Right kidney (tissue), 9 donors: ENCODE measurements at places on chromosomes 3 and 15.
A peak's percentile ranks its signal among the peaks of the same experiment; 100 is the strongest.

- DNase-seq: no peak
Measured at GRCh38 chr3:98695796-98696195, 67.3 kb upstream of the ST3GAL6 start.

GRCh38 chr15:81957698-81958097, 88.1 kb downstream of the MEX3B start:
- DNase-seq: no peak

- no peak for DNase-seq
Measured at GRCh38 chr3:66181764-66182163, 39.0 kb upstream of the SLC25A26 start.

GRCh38 chr15:84872009-84872910, 12.2 kb upstream of the SLC28A1 start:
- DNase-seq: no peak

DNA sequence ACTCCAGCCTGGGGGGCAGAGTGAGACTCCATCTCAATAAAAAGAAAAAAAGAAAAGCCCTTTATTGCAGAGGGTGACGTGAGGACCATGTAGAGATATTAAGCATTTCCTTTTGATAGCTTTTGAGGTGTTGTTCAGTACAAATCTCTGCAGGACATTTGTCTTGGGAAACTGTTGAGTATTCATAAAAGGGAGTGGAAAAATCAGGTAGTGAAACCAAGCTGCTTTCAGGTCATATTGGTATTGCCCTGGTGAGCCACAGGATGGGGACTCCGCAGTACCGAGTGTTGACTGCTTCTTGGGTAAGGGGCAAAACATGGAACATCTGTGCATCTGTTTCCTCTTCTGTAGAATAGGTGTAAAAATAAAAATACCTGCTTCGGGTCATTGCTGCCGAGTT, 9.9 kb downstream of the ITPR1 start:
- DNase-seq: no peak

- DNase-seq: no peak
Measured at GRCh38 chr3:37501571-37502313, 327.4 kb upstream of the LRRFIP2 start.

GRCh38 chr3:140416666-140417065, 261.2 kb upstream of the TRIM42 start:
- DNase-seq: no peak

- DNase-seq: no peak
Measured at GRCh38 chr3:50256978-50257890, 11.7 kb upstream of the SEMA3B start.

- DNase-seq: no peak
Measured at GRCh38 chr15:101479342-101479845, 10.1 kb downstream of the PCSK6 start.

- no peak for DNase-seq
Measured at GRCh38 chr3:45084820-45085816, 59.0 kb downstream of the CLEC3B start.

GRCh38 chr3:112763258-112763657, 83.4 kb downstream of the CD200R1L start:
- DNase-seq: no peak

DNA sequence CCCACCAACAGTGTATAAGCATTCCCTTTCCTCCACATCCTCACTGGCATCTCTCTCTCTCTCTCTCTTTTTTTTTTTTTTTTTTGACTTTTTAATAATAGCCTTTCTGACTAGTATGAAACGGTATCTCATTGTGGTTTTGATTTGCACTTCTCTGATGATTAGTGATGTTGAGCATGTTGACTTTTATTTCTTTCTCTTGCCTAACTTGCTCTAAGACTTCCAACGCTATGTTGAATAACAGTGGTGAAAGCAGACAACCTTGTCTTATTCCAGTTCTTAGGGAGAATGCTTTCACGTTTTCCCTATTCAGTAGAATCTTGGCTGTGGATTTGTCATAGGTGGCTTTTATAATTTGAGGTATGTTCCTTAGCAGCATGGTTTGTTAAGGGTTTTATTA, 249.4 kb upstream of the MDFIC2 start:
- no peak for DNase-seq

DNA sequence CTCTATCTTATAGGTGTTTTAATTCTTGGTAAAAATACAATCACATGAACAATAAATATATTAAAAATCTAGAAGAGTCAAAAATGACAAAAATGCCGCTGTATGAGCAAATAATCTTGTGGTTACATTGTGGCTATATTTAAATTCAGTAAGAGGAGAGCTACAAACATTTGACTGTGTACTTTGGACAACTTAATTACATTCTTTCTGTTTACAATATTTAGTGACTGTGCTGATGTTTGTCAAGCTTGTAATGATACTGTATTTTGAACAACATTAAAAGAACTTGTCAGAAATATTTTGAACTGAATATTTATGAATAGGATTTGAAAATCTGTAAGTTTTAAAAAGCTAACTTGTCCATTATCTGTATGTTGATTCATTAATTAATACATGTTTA, 598.3 kb downstream of the SI start:
- DNase-seq: no peak

GRCh38 chr3:51622868-51623267, 48.2 kb upstream of the TEX264 start:
- no peak for DNase-seq

DNA sequence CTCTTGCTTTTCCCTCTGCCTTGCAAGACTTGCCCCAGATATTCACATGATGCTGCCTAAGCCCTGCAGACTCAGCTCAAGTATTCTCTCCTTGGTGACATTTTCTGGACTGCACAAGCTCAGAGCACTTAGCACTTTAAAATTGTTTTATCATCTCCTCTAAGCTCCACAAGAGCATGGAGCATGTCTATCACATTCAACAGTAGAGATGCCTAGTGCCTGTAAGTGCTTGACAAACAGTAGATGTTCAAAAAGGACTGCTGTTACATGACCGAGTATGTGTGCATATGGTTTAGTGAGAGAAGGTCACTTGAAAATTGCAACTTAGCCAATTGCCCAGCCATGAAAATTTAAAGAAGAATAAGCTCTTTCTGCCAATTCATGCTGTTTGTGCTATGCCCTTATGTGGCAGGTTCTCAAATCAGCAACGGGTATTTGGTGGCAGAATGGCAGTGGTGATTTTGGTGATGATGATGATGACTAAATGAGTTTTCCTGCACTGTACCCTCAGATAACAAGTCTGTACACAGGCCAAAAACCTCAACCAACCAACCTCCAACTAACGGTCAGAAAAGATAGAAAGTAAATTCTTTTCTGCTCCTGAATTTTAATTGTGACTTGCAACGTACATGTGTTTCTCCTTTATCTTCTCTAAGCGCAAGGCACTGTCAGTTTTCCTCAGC, 647.2 kb upstream of the UBE2E2 start:
- no peak for DNase-seq

GRCh38 chr15:83922649-83923294, 268.8 kb downstream of the ADAMTSL3 start:
- DNase-seq: no peak

DNA sequence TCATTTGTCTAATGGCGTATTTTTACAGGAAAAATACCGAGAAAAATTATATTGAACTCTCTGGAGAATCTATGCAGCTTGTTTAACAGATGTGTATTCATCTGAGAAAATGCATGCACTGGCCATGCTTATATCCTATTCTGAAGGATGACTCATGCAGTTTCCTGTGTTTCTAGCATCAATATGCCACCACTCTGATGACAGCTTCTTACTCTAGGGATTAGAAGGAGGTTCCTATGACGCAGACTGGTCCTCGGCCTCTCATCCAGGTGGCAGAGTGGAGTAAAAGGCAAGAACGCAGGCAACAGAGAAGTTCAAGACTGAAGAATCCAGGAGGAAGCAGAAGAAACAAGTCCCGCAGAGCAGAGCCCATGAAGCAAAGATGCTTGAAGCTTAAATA, 910.0 kb upstream of the ROBO1 start:
- DNase-seq: no peak

GRCh38 chr15:64634027-64634426, 141.4 kb downstream of the RBPMS2 start:
- DNase-seq: peak; percentile 15

- DNase-seq: no peak
Measured at GRCh38 chr3:148903941-148904340, 38.8 kb downstream of the CPA3 start.

DNA sequence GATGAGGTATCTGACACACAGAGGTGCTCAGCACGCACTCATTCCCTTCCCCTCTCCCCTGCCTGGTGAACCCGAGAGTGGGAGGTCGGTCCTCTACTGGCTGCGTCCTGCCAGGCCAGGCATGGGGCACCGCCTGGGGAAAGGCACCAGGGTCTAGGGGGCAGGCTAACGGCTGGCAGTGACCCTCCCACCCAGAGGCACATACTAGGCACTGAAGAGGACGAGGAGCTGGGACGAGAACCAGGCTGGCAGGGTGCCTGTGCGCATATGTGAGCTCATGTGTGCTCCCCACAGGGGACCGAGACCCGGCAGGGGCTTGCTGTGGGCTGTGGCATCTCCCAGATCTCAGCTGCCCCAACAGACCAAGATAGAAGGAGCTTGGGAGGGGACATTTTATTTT, 86.7 kb downstream of the IQSEC1 start:
- DNase-seq: no peak

- DNase-seq: no peak
Measured at GRCh38 chr3:10198761-10199649, 34.3 kb downstream of the IRAK2 start.

DNA sequence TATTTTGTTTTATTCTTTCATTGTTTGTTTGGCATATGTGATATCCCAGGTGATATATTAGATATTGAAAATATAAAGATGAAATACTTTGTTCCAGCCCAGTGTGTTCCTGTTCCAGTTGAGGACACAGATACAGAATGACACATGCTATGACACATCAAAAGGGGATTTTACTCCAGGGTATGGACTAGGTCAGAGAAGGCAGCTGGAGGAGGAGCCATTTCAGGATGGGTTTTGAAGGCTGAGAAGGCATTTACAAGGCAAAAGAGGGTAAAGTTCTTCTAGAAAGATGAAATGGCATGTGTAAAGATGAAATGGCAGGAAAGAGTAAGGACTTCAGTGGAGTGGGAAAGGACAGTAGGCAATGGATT, 163.8 kb downstream of the ZIC1 start:
- no peak for DNase-seq
